HCT116 (cell line): ENCODE measurements at places on chromosomes 16 and 17.

- DNase-seq = no peak
Observed at GRCh38 chr17:61456061-61456681, 3.9 kb downstream of the TBX4 start.

DNA sequence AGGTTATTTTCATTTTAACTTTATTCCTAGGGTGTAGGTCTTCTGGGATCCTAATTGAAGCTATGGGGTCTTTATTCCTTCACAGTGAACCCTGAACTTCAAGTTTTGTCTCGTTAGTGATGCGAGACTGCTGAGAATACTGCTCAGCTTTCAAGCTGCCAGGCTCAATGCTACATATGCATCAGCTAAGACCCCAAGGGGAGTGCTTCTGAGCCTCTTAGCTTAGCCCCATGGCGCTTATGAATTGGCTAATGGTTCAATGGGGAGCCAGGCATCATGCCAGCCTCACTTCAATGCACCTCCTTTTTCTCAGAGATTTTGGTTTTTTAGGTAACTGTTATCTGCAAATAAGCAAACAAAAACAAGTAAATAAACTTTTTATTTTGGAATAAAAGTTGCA lies 94.1 kb upstream of the SIAH1 start:
- no peak for DNase-seq

- peak; percentile 40 for DNase-seq
Observed at GRCh38 chr17:34637548-34638525, 58.5 kb downstream of the TMEM132E start.

DNA sequence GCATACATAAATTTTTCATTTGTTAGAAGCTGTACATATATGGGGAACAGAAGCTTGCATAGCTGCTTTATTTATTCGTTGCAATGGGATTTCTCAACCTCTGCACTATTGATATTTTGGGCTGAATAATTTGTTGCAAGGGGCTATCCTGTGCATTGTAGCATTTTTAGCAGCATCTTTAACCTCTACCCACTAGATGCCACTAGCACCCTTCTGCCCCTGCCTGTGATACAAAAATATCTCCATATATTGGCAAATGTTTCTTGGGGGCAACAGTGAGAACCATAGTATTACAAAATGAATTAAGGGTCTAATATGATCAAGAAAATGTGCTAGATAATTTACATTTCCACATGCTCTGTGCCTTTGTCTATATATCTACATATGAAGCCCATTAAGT lies 1401.0 kb downstream of the CDH11 start:
- DNase-seq = no peak

GRCh38 chr17:82697808-82698064 lies 762 bp downstream of the RAB40B start:
- no peak for DNase-seq

DNA sequence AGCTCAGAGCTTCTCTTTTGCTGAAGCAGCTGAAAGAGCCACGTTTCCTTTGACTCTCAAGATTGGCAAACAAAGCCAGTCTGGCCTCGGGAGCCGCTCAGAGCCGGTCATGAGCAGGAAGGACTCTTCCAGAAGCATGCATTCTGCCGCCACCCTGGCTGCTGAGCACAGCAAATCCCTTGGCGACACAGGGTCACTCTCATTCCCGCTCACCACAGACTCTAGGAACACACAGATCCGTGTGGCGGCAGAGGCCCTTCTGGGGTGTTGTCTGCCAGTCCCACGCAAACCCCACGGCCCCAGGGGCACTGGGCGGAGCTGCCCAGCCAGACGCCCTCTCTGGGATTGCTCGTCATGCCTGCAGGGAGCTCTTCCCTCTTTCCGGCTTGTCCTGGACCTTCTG lies 157.0 kb downstream of the C16orf95 start:
- DNase-seq = no peak

DNA sequence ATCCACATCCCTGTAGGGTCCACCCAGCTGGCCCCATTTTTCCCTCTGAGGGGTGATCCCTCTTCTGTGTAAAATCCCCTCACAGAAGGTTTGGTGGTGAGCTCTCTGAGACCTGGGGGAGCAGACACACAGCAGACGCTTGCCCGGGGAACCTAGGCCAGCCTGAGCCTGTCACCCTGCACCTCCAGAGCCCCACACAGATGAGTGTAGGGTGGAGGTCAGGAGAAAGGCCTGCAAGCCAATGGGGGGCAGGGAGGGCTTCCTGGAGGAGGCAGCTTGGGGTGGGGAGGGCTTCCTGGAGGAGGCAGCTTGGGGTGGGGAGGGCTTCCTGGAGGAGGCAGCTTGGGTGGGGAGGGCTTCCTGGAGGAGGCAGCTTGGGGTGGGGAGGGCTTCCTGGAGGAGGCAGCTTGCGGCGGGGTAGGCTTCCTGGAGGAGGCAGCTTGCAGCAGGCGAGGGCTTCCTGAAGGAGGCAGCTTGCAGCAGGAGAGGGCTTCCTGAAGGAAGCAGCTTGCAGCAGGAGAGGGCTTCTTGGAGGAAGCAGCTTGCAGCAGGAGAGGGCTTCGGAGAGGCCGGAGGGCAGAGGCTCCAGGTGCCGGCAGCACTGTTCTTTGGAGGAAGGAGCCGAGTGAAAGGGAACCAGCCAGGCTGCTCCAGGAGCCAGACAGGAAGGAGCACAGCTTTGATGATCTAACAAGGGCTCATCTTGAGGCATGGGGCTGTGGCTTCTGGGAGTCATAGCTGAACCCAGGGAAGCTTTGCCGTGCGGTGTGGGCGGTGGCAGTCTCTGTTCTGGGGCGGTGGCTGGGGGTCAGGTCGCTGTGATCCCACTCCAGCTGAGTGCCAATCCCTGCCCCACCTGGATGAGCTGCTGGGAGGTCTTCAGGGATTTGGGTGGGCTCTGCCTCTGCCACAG lies 83.7 kb upstream of the ZNF469 start:
- DNase-seq = no peak

- no peak for DNase-seq
Observed at GRCh38 chr17:61442878-61443474, 9.2 kb upstream of the TBX4 start.

GRCh38 chr17:18321309-18321708 lies 6.2 kb downstream of the SMCR8 start:
- peak; percentile 16 for DNase-seq

GRCh38 chr17:73746314-73747073 lies 102.2 kb upstream of the SDK2 start:
- no peak for DNase-seq

- no peak for DNase-seq
Observed at GRCh38 chr17:33260638-33261037, 32.5 kb downstream of the ASIC2 start.

- no peak for DNase-seq
Observed at GRCh38 chr16:70740914-70741782, 55.3 kb upstream of the MTSS2 start.

- DNase-seq = no peak
Observed at GRCh38 chr16:24839347-24839972, 6.3 kb upstream of the SLC5A11 start.

DNA sequence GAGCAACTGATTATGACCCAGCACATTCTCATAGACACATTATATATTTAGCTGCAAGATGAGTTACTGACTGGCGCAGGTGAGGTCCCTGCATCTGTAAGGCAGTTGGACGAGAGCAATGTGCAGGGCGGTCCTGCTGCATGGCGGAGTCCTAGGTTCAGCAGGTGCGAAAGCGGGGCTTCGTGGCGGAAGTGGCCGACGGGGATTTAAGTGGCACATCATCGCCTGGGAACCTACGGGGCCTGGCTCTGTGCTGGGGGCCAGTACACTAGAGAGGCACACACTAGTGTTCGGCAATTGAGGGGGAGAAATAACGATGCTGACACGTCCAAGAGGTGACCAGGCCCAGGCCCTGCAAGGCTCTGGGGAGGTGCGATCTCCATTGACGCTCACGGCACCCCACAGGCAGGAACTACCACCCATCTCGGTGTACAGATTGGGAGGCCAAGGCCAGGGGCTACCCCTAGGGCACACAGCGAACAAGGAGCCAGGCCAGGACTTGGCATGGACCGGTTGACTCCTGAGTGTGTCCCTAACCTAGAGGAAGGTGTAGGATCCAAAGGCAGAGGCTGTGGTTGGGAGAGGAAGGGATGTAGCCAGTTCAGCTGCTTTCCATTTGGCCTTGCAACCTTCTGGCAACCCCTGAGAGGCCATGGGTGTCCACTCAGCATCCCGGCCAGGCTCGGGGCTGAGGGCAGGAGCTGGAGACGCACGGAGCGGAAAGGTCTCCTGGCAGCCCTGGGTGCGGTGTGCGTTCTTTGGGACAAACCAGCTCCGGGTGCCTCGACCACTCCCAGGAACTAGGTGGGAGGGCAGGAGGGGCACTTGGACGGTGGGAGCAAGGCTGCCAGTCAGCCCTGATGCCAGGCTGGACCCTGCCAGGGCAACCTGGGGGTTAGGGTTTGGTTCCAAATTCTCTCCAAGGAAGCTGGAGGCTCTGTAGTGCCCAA lies 103.9 kb upstream of the CREBBP start:
- DNase-seq = no peak

DNA sequence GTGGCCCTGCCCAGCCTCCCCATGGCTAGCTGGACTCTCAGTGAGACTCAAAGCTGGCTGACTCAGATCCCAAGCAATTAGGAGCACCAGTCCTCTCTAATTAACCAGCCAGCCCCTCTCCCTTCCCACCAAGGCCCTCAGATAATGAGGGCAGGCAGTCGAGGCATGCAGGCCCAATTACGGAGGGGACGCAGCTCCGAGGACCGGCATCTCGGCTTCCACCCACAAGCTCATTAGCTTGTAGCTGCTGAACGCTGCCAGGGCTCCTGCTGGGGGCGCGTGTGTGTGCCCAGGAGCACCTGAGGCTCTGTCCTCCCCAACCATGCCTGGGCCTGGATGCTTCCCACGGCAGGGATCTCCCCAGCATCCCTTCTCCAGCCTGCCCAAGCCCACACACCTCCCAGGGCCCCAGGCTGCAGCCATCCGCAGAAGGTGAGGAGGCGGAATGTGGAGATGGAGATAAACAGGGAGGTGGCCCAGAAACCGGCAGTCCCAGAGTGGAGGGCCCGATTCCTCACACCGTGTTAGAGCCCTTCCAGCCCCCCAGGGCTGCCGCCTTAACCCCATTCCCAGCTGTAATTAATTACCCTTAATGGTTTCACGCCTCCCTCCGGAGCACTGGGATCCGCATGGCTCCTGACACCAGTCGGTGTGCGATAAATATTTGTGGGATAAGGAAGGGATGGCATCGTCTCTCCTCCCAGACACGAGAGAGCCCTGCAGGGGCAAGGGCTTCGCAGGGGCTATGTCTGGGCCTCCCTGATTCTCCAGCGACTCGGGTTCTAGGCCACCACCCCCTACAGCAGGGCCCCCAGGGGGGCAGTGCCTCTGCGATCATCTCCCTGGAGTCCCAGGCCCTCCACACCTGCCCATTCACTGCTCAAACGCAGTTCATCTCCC lies 42.2 kb downstream of the RPH3AL start:
- no peak for DNase-seq

DNA sequence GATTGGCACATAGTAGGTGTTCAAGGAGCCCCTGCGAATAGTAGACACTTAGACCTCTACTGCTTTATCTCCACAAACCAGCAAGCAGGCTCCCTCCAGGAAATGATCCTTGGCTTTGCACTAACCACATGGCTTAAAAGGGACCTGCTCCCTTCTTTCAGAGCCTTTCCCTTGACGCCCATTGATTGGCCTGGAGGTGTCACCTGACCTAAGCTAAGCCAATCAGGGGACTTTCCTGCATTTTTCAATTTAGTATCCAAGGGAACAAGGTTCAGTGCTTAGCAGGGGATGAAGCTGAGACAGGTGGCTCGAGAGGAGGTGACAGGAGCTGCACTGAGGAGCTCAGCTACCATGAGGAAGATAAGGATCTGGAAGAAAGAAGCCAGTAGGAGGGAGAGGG lies 52.8 kb downstream of the CLEC19A start:
- peak; percentile 24 for DNase-seq

- no peak for DNase-seq
Observed at GRCh38 chr16:61544165-61544564, 492.1 kb downstream of the CDH8 start.

DNA sequence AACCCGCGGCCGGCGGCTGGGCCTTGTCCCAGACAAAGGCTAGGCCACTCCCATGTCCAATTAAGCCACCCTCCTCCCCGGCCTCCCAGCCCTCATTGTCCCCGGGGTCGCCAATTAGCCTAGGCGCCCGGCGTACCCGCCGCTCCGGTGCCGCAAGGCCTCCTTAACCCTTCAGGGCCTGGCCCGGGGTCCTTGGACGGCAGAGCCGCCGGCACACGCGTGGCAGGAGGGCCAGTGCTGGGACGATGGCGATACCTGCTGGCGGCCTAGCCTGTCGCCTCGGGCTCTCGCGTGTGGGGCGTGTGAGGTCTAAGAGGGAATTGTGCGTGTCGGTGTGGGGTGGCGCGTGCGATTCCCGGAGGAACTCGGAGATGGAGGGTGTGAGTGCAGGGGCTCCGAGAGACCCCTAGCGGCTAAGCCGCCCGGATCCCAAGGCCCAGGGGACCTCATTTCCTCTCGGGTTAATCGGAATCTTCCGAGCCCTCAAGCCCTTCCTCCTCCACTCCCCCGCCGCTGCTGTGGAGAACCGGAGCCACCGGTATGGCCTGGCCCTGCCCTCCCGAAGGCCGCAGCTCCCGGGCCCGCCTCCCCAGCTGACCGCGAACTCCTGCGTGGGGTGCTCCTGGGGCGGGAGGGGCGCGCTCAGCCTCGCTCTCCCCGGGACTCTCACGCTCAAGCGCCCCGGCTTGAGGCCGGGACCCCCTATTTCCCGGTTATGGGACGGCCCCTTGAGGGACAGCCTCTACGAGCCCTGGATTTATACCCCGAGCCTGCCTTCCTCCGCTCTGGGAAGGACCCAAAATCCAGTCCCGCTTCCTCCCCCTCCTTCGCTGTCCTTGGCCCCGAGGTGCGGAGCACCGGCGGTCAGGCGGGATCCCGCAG lies 11.9 kb downstream of the TBX2 start:
- DNase-seq = no peak

- DNase-seq = no peak
Observed at GRCh38 chr17:27572665-27573064, 58.3 kb upstream of the LGALS9 start.

GRCh38 chr16:87618216-87618615 lies 15.9 kb downstream of the JPH3 start:
- DNase-seq = no peak

DNA sequence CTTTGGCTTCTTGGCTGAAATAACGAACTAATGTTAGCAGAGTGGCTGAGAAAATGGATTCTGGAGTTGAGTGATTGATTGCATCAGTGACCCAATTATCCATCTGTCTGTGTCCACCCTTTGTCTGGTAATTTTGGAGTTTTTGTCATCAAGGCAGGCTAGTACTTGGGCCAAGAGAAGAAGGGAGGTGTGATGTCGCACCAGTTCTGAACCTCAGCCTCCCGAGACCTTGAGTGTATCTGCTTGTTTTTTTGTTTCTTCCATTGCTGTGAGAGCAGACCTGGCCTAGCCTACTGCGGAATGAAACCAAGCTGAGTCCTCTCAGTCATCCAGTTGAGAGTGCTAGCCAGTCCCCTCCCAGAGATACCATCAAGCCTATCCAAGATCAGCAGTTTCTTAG lies 4.5 kb downstream of the ABCA8 start:
- no peak for DNase-seq
